Kidney (tissue), 22 donors: ENCODE measurements at places on chromosomes 1 and 21. TPM values are rescaled to one million over a fixed set of nuclear protein-coding genes. Genes with fewer than 3 reads are reported as not detected.

The C8B gene
- not detected for total RNA-seq

The SAMD13 gene
- 4.5 TPM for total RNA-seq

DNA sequence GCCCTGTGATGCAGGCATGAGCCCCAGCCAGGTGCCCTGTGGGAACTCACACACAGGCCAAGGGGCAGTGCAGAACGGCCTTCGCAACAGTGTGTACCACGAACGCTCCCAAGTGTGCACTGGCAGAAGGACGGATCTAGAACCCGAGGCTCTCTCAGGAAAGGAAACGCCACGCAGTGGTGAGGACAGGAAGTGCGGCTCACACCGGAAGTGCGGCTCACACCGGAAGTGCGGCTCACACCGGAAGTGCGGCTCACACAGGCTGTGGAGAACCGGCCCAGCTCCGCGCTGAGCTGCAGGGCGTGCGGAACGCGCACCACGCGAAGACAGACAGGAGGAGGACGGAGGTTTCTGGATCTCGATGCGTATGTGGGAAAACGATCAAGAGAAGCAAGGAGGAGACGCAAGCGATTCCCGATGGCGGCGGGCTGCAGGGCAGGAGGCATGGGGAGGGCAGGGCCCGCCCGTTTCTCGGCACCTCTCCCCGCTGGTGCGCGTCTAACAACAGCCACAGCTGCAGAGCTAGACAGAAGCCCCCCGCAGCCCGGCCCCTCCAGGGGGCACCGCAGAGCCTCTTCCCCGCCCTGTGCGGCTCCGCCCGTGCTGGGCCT lies 35.9 kb upstream of the TMEM52 start:
- H3K4me3 ChIP-seq, result no peak overlapping the region
- no peaks in the 10 kb centered on the region for H3K27me3 ChIP-seq
- H3K27ac ChIP-seq, result no peak overlapping the region
- DNase-seq, result peak; percentile 66
- H3K36me3 ChIP-seq, result no peaks in the 10 kb centered on the region
- no peaks in the 10 kb centered on the region for H3K4me1 ChIP-seq

GRCh38 chr1:180397175-180397574 lies 105.2 kb downstream of the ACBD6 start:
- no peaks in the 10 kb centered on the region for H3K27me3 ChIP-seq
- DNase-seq, result no peak
- H3K4me3 ChIP-seq, result no peak overlapping the region
- no peaks in the 10 kb centered on the region for H3K4me1 ChIP-seq
- H3K27ac ChIP-seq, result no peak overlapping the region

DNA sequence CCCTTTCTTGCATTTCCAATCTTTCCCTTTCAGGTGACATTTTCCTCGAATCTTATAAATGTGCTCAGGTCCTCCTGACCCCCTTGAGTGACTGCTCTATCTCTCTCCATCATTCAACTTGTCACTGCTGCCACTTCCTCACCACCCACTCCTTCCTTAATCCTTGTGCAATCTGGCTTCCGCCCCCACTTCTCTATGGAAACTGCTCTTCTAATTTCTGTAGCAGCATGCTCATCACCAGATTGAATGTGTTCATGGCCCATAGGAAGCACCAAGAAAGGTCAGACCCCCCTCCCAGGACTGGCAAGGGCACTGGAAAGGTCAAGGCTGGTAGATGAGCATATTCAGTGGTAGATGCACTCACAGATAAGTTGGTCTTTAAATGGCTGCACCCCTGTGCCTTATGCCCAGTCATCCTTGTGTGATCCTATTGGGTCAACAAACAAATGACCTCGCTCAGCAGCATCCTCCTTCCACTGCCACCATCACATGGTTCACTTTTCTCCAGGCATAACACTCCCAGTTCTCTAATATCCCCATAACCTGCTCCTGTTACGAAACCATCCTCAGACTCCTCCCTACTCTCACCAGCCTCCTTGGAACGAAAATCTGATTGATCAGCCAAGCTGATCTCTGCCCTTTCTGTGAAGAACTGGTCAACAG lies 288.5 kb upstream of the POU3F1 start:
- H3K27ac ChIP-seq, result no peak overlapping the region
- DNase-seq, result no peak
- no peaks in the 10 kb centered on the region for H3K4me1 ChIP-seq
- peaks cover 2% of the 10 kb centered on the region for H3K27me3 ChIP-seq
- H3K4me3 ChIP-seq, result no peak overlapping the region
- H3K36me3 ChIP-seq, result no peaks in the 10 kb centered on the region

DNA sequence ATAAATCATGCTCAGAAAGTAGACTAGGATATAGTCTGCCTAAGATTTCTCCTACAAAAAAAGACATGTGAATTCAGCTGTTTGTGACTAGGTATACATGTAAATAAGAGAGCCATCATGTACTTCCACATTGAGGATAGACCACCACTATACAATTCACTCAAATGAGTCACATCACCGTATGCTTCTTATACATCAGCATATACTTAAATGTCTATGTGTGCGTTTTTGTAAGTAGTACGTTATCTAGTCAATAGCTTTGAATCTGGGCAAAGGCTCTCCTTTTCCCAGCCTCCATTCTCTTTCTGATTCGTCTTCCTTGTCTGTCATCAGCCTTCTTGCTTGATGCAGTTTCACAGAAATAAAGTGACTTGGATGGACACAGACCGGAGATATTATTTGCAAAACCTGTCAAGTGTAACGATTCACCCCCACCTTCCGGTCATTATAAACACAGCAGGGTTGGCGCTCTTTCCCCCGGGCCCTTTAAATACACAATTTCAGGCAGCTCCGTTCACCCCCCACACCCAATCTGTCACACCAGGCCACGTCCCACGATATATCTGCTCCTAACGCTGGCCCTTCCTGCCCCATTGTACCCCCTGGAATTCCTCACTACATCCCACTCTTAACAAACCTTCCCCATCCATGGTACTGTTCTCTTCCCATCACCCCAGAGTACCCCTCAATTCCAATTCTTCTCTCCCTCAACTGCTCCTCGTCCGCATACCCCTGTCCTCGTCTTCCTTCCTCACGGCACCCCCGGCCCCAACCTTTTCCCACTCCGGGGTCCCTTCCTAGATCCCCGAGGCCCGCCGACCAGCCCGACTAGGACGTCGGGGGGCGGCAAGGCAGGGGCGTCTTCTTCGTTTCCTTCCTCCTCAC lies 636 bp downstream of the VAMP4 start:
- H3K36me3 ChIP-seq, result no peaks in the 10 kb centered on the region
- DNase-seq, result peak; percentile 70
- peaks cover 7% of the 10 kb centered on the region for H3K4me1 ChIP-seq
- H3K27me3 ChIP-seq, result no peaks in the 10 kb centered on the region
- H3K4me3 ChIP-seq, result peak overlapping the region; percentile 90

- H3K27ac ChIP-seq, result no peak within 1 kb of the TSS
- H3K27me3 ChIP-seq, result no peaks in the 10 kb centered on the region
- no peak for DNase-seq
- no peaks in the 10 kb centered on the region for H3K4me1 ChIP-seq
Observed at GRCh38 chr1:160366731-160367515, at the start of gene NHLH1. TSS of gene NHLH1 (plus strand) at chr1:160367071. CDS start at chr1:160370732, 3,661 bp downstream.

DNA sequence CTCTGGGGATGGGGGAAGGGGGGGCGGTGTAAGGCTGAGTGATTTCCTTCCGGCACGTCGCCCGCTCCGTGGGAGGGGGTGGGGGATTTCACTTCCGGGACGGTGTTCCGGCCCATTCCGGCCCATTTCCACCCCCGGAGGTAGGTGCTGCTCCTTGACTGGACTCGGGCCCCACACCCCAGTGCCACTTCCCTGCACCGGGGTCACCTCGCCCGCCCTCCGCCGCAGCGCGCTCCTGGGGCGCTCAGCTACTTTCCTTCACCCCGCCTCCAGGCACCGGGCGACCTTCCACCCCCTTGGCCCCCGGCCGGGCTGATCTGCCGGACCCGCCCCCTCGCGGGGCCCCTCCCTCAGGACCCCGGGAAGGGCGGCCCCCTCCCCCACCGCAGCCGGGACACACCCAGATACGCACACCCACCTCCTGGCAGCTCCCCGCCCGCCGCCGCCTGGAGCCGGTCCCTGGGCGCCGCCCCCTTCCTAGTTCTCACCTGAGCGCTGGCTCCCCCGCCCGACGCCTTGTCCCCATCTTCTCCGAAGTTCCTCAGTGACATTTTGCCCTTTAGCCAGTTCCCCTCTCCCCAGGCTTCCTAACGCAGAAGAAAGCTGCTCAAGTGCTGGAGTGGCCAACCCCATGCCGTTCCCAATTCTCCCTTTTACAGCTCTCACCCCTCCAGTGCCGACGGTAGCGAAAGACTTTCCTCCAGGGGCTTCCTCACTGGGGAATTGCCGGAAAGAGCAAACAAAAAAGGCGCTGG lies at the start of gene ZBTB37:
Gene ZBTB37 (plus strand): TSS at position 115 of the 755 bp plus-strand sequence. CDS start 1,846 bp downstream, outside the sequence.
- no peaks in the 10 kb centered on the region for H3K27me3 ChIP-seq
- peak; percentile 91 for DNase-seq
- peak within 1 kb of the TSS; percentile 99 for H3K4me3 ChIP-seq
- peak within 1 kb of the TSS; percentile 97 for H3K27ac ChIP-seq
- peaks cover 38% of the 10 kb centered on the region for H3K36me3 ChIP-seq

DNA sequence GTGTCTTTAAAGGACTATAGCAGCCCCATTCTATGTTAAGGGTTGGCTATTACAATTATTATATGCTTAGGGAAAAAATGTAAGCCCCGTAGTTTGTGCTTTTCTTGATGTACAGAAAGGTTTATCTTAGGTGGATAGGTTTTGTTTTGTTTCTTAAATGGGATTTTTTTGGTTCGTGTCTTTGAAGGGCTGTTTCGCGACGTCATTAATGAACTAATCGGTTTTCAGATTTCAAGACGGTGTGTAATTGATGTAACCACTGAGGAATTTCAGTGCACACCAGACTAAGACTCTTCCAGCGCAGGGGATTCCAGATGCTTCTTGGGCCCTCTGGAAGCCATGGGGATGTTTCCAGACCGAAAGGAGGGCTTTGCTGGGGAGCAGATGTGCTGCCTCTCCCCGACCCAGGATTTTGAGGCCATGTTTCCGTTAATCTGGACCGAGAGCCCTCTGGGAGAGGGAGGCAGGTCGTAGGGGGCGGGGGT lies 4.8 kb upstream of the SIM2 start:
- H3K27me3 ChIP-seq, result peaks cover 77% of the 10 kb centered on the region
- H3K36me3 ChIP-seq, result no peaks in the 10 kb centered on the region
- no peak overlapping the region for H3K4me3 ChIP-seq
- DNase-seq, result no peak

GRCh38 chr1:173869021-173869359 lies 810 bp downstream of the ZBTB37 start:
- peak overlapping the region; percentile 97 for H3K27ac ChIP-seq
- H3K4me1 ChIP-seq, result peaks cover 27% of the 10 kb centered on the region
- peaks cover 21% of the 10 kb centered on the region for H3K36me3 ChIP-seq
- H3K27me3 ChIP-seq, result no peaks in the 10 kb centered on the region
- H3K4me3 ChIP-seq, result peak overlapping the region; percentile 84
- no peak for DNase-seq

DNA sequence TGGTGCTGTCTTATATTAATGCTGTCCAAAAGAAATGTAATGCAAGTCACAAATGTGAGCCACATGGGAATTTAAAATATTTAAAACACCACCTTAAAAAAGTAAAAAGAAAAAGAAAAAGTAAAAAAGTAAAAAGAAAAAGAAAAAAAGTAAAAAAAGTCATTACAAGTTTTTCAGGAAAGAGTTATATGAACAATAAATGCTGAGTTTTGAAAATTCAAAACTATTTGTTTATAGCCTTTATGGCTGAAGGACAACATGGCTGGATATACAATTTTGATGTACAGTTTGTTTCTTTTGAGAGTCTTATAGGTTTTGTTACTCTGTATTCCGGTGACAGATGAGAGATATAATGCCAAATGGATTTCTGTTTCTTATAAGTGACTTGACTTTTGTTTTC lies 29.1 kb downstream of the GPR88 start:
- H3K27ac ChIP-seq, result no peak overlapping the region
- no peak overlapping the region for H3K4me3 ChIP-seq
- no peaks in the 10 kb centered on the region for H3K4me1 ChIP-seq
